ENCODE measurements at places on chromosomes 7 and 10.

DNA sequence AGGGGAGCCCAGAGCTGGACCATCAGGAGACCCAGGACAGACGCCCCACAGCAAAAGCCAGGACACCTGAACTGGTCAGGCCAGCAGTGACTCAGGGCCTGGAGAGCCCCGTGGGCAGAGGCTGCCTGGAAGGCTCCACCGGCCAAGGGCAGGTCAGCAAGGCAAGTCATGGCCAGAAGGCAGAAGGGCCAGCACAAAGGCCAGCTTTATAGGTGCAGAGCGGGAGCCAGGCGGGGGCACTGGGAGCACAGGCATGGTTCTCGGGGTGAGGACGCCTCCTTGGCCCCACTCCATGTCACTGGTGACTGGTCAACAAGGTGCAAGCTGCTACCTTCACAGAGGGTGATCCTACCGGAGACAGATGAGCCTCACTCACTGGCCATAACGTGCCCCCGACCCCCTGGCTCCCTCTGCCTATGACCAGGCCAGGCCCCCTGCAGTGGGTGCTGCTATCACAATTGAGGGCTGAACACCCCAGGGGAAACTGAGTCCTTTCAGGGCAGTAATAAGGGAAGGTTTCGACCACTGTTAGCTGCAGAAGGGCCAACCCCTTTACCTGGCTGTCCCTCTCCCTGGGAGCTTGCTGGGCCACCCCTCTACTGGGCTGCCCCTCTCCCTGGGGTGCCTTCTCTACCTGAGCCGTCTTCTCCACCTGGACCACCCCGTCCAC is 317.4 kb downstream of the PTPRN2 start:
- no peaks in the 10 kb centered on the region for H3K36me3 ChIP-seq
- H3K27me3 ChIP-seq, result no peaks in the 10 kb centered on the region
- DNase-seq, result no peak
- H3K4me3 ChIP-seq, result no peak overlapping the region

DNA sequence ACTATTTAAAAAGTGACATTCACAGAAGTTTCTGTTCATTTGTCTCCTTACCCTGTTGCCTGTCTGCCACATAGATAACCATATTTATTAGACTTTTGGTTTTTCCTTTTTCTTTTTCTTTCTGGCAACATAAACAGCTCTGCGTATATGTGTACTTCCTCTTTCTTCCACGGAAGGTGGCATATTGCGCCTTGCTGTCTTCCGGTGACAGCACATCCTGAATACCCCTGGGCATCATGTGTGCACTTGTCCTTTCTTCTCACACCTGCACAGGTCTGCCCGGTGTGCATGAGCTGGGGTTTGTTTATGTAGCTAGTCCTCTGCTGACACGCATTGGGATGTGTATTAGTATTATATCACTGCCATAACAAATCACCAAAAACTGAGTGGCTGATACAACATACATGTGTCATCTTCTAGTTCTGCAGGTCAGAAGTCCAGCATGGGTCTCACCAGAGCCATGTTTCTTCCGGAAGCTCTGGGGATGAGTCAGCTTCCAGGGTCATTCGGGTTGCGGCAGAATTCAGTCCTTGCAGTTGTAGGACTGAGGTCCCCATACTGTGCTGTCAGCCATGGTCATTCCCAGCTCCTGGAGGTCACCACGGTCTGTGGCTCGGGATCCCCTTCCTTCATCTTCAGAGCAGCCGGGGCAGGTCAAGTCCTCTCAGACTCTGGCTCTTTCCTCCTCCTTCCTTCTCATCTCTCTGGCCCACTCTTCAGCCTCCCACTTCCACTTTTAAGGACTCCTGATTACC is 596.0 kb upstream of the FOXK1 start:
- no peak for DNase-seq
- no peaks in the 10 kb centered on the region for H3K27me3 ChIP-seq
- no peaks in the 10 kb centered on the region for H3K36me3 ChIP-seq
- H3K27ac ChIP-seq, result no peak overlapping the region
- no peak overlapping the region for H3K4me3 ChIP-seq

GRCh38 chr7:45147858-45148652 is 9.5 kb upstream of the RAMP3 start:
- no peaks in the 10 kb centered on the region for H3K4me1 ChIP-seq
- no peak for DNase-seq
- H3K36me3 ChIP-seq, result no peaks in the 10 kb centered on the region

GRCh38 chr7:30286749-30287148 is 2.4 kb downstream of the ZNRF2 start:
- H3K27ac ChIP-seq, result no peak overlapping the region
- peak overlapping the region; percentile 62 for H3K4me3 ChIP-seq
- no peaks in the 10 kb centered on the region for H3K36me3 ChIP-seq

DNA sequence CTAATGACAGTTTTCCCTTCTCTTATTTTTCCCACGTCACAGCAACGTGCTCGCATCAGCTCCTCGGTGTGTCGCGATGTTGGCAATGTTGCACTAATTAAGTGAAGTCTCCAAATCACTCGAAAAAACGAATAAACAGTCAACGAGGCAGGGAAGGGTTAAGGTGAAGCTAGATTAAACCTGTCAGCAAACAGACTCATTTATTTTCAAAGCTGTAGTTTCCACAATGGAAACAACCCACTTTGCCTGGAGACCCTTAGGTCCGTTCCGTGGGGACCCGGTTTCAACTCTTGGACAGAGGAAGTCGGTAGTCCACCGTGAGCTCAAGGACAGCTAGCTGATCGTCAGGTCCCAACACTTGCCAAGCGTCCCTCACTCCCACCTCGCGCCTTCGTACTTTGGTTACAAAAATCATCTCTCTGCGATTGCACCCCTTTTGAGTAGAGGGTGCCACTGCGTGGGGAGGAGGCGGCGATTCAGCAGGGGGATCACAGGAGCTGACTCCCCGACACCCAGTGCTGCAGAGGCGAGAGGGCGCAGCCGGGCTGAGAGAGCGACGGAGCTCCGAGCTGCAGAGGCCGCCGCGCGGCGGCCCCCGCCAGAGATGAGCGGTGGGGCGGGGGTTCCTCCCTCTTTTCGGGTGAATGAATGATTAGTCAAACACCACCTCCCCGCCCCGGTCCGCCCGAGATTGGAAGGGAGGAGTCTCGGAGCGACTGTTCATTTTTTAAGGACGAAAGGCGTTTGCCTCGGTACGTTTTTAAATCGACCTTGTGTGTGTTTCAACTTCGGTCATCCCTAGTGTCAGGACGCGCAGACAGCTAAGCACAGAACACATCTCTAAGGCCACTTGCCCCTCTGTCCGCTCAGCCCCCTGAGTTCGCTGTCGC is 1.3 kb upstream of the BMPER start:
- peak overlapping the region; percentile 82 for H3K4me3 ChIP-seq
- DNase-seq, result peak; percentile 54
- H3K36me3 ChIP-seq, result no peaks in the 10 kb centered on the region
- H3K27ac ChIP-seq, result no peak overlapping the region

DNA sequence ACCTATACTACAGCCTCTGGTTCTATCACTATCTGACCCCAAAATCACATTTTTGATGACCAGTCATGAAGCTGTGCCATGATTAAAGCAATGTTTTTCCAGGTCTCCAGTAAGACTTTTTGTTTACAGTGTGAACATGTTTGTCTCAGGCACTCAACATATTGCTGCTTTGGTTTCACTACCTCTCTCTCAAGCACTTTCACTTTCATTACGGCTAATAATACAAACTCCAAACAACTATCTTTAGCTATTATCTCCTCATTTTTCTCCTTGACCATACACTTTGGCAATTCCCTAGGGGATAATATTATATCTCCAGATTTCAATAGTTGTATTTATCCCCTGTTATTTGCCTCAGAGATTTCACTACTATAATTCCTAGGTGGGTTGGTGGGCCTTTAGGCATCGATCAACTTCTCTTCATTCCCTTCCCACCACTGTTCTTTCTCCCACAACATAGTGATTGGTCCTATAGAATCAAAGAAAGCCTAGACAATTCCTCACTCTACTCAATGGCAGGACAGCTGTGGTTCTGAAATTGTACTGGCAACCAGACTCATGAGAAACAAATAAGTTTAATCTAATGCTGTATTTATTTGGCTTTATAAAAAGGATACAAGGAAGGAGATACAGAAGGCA is 261.4 kb upstream of the ZWINT start:
- no peaks in the 10 kb centered on the region for H3K4me1 ChIP-seq
- H3K4me3 ChIP-seq, result no peak overlapping the region
- no peak for DNase-seq
- no peaks in the 10 kb centered on the region for H3K27me3 ChIP-seq

- no peak overlapping the region for H3K4me3 ChIP-seq
- H3K36me3 ChIP-seq, result no peaks in the 10 kb centered on the region
- peaks cover 3% of the 10 kb centered on the region for H3K27me3 ChIP-seq
Measured at GRCh38 chr10:123761666-123762230, 95.6 kb downstream of the GPR26 start.

- no peak for DNase-seq
- H3K27me3 ChIP-seq, result no peaks in the 10 kb centered on the region
- H3K36me3 ChIP-seq, result peaks cover 51% of the 10 kb centered on the region
- H3K27ac ChIP-seq, result no peak overlapping the region
Measured at GRCh38 chr7:75018570-75019364, 54.3 kb downstream of the CASTOR2 start.

GRCh38 chr10:29248158-29248557 is 40.7 kb upstream of the LYZL1 start:
- no peak for DNase-seq
- H3K36me3 ChIP-seq, result no peaks in the 10 kb centered on the region
- no peak overlapping the region for H3K27ac ChIP-seq
- H3K27me3 ChIP-seq, result no peaks in the 10 kb centered on the region
- H3K4me1 ChIP-seq, result no peaks in the 10 kb centered on the region

DNA sequence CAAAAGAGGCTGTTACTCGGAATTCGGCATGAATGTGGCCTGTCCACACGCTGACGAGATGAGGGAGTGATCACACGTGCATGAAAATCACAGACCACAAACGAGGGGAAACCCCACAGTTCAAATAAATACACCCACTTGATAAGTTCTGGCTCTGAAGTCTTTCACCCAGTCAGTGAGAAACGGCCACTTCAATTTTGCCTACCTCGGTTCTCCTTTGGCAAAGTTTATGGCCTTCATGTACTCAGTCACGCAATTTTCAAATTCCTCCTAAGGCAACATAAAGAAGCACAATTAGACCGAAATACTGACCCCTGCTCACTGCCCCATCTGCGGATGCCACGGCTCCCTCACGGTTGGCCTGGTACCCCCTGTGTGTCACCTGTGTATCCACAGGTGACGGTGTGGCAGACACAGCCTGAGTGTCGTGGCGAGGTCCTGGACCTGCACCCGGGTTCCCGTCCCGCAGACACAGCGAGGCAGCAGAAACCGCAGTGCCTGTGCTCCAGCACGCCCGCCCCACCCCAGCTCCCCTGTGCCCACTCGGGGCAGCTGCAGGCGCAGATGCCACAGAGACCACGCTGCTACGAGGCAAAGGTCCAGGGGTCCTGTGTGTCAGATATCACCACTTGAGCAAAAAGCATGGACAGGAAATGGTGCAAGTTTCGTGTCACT is 1.4 kb downstream of the CFAP46 start:
- H3K4me3 ChIP-seq, result no peak overlapping the region
- H3K4me1 ChIP-seq, result peaks cover 5% of the 10 kb centered on the region
- H3K27me3 ChIP-seq, result no peaks in the 10 kb centered on the region
- no peak for DNase-seq

GRCh38 chr7:473211-473734 is 46.4 kb downstream of the PDGFA start:
- DNase-seq, result no peak
- H3K27ac ChIP-seq, result no peak overlapping the region
- no peak overlapping the region for H3K4me3 ChIP-seq
- peaks cover 4% of the 10 kb centered on the region for H3K27me3 ChIP-seq
- H3K4me1 ChIP-seq, result no peaks in the 10 kb centered on the region

DNA sequence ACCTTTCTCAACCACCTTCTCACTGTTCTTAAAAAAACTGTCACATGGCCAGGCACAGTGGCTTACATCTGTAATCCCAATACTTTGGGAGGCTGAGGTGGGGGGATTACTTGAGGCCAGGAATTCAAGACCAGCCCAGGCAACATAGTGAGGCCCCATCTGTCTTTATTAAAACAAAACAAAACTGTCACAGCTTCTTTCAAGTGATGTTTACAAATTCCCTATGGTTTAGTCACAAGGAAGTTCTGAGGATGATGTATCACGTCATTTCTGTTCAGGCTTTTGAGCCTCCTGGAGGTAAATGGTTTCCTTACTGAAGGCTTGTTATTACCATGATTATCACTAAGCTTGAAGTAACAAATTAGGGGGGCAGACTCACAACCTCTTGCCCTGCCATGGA is 186.2 kb downstream of the CFTR start:
- H3K27me3 ChIP-seq, result no peaks in the 10 kb centered on the region
- no peak overlapping the region for H3K27ac ChIP-seq

DNA sequence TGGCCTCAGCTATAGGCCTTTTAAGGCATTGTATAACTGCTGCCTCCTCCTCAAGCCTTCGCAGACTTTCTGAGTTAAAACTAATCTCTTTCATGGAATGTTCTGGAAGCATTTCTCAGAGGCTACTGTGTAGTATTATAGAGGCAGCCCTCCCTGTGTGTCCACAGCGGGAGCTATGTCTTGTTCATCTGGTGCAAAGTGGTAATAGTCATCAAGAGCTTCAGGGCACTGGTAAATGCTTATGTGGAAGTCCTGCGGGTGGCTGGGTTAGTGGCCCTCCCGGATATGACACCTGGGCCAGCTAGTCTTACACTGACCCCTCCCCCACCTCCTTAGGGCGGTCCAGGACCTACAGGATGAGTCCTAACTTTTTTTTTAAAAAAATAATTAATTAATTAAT is 2.2 kb upstream of the ABHD11 start:
- no peak overlapping the region for H3K4me3 ChIP-seq
- DNase-seq, result no peak
- H3K27me3 ChIP-seq, result no peaks in the 10 kb centered on the region
- H3K4me1 ChIP-seq, result peaks cover 27% of the 10 kb centered on the region

DNA sequence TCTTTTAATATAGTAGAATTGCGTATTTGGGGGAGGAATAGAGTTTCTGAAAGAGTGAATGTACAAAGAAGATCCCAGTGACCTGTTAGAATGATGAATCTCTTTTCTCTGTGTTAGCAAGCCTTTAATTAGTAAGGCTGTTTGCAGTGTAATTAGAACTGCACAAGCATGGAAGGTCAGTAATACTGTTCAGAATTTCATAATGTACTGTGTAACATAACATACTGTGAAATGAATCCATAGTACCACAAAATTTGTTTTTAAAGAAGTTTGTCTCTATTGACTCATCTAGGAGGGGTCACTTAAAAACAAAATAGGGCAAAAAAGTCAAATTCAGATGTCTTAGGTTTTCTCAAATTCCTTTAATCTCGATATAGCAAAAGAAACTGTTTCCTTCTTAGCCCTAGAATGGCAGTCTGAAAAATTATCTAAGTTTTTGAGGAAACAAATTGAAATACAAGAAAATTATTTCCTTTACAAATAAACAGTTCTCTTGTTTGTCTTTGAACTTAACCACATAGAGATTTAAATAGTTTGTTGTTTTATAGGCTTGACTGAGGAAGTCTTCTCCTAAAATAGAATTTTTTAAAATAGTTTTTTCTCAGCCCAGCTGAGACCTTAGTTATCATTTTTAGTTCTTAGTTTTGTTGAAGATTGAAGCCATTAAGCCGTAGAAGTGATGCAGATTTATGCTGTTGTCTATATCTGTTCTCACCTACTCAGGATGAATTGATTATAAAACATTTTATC is 12.5 kb downstream of the ADK start:
- H3K27ac ChIP-seq, result no peak overlapping the region
- no peak overlapping the region for H3K4me3 ChIP-seq
- H3K27me3 ChIP-seq, result no peaks in the 10 kb centered on the region
- no peaks in the 10 kb centered on the region for H3K4me1 ChIP-seq
- no peaks in the 10 kb centered on the region for H3K36me3 ChIP-seq
- DNase-seq, result no peak

- no peak overlapping the region for H3K27ac ChIP-seq
- no peak overlapping the region for H3K4me3 ChIP-seq
- H3K27me3 ChIP-seq, result no peaks in the 10 kb centered on the region
- no peaks in the 10 kb centered on the region for H3K36me3 ChIP-seq
- DNase-seq, result no peak
Measured at GRCh38 chr10:96306516-96306915, 2.3 kb downstream of the DNTT start.
